ENCODE measurements at places on chromosomes 1 and 21.
A peak's percentile ranks its signal among the peaks of the same experiment; 100 is the strongest.

DNA sequence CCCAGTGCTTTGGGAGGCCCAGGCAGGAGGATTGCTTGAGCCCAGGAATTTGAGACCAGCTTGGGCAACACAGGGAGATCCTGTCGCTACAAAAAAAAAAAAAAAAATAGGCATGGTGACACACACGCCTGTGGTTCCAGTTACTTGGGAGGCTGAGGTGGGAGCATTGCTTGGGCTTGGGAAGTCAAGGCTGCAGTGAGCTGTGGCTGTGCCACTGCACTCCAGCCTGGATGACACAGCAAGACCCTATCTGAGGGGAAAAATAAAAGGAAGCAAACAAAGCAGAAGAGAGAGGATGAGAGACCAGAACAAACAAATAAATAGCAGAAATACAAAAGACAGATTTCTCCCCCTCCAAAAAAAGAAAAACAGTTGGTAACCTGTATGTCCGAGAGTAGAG is 34.0 kb downstream of the MTF2 start:
- DNase-seq = no peak

DNA sequence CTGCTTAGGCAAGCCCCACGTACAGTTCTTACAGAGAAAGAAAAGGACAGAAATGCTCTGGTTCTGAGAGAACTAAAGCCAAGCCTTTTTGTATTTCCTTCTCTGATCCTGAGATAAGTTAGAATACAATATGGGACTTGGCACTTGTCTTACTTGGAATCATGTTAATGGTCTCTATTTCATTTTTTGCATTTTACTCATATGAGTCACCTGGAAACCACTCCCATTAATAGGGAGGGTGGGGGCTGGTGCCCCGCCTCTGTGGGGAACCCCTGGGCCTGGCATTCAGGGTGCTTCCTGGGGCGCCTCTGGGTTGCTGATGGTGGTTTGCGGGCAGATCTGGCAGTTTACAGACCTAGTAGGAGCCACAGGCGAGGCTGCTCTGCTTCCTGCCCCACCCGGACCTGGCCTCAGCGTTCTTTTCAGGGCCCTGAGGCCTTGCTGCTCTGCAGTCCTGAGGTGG is 26.7 kb downstream of the TSPAN2 start:
- DNase-seq = peak; percentile 88

GRCh38 chr21:46388206-46388880 is 64.4 kb downstream of the PCNT start:
- no peak for DNase-seq

DNA sequence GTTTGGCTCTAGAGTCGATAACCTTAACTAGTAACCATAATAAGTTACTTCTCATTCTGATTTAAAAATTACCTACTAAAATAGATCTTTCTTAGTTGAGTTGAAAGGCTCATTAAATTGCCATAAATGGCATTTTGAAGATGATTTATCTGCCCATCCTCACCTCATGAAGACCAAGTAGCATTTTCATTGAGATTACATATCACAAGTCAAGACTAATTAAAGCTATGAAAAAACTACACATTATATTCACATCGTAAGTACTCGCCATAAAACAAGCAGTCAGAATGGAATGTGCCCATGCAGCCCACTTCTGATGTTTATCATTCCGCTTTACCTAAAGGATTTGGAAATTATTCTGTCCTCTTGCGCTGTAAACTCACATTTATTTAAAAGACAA is 212.0 kb downstream of the COL11A1 start:
- no peak for DNase-seq

DNA sequence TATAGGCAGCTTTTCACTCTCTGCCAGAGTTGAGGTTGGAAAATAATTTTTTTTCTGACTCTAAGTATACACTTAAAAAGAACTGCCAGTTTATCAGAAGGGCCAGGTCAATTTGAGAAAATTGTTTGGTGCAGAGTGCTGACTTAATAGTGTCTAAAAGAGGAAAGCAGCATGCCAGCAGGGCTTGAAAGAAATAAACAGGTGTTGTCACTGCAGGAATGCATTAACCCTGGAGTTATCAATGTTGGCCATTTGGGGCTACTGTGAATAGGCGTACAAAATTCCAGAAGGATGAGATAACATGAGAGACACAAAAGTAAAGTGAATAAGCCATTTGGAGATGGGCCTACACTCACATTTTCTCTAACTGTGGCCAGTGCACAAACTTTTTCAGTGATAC is 220.6 kb upstream of the PLD5 start:
- no peak for DNase-seq

GRCh38 chr1:34645919-34646318 is 108.9 kb upstream of the GJB5 start:
- DNase-seq = no peak

DNA sequence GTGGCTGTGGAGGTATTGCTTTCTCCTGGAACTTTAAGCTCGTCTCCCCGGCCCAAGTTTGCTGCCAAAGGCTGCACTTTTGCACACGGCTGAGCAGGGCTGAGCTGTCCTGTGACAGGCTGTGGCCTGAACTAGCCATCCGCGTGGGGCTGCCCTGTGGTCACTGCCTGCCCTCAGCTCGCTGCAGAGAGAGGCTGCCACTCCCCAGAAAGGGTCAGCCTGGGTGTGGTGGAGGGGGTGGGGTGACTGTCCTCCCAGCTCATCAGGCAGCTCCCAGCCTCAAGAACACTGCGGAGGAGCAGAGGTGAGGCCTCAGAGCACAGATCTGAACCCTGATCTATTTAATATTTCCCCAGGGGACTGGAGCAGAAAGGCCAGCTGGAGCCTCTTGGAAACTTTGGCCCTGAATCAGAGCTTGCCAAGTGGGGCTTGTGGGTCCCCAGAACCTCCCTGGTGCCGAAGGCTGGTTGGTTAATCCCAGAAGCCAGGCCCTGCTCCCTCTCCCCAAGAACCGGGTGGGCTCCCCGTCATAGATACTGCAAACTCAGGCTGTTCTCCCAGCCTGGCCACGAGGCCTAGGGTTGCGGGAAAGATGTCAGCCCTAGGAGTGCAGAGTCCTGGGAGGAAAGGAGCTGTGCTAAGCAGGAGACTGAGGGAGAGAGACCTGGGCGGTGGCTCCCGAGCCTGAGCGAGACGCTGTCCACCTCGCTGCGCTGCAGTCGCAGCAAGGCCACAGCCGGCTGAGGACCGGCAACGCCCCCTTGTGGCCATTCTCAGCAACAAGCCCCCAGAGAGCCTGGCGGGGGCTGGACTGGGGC is 125.1 kb upstream of the IPO9 start:
- DNase-seq = peak; percentile 84

Data from ACHN (cell line).